ENCODE measurements at places on chromosomes 13 and 19.

GRCh38 chr13:66508153-66508909, 721.8 kb downstream of the PCDH9 start:
- no peak for DNase-seq

DNA sequence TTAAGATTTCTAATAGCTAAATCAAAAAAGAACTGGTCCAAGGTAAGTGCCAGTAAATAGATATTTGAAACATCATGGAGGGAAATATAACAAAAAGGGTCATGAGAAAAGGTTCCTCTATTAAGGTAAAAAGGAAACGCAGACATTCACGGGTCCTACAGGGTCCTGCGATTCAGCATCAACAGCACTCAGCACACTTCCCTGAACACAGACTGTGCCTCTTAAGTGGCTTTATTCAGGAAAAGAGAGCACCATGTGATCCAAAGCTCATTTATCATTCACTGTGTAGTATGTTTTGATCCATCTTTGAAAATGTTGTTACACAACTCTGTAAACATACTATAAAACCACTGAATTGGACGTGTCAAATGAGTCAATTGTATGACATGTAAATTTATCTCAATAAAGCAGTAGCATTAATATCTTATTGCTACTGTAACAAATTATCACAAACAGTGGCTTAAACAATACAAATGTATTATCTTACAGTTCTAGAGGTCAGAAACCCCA, 33.7 kb downstream of the CRYL1 start:
- DNase-seq, result no peak

DNA sequence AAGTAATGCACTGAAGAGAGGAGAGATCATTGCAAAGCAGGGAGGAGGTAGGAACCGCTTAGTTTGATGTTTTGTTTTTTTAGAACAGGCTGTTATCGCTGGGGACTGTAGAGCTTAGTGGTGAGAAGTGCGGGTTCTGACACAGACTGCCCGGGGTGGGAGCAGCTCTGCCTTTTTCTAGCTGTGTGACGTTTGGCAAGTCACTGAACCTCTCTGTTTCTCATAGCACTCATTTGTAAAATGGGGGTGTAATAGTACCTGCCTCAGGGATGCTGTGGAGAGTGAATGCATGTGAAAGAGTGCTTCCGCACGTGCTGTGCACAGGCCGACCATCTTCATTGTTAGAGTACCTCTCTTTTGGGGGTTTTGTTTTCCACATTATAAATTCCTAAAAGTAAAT, 19.3 kb downstream of the PRAM1 start:
- DNase-seq, result no peak

- no peak for DNase-seq
Measured at GRCh38 chr13:113084943-113085540, 20.5 kb upstream of the F7 start.

GRCh38 chr13:31094331-31095015, 67.2 kb downstream of the HSPH1 start:
- no peak for DNase-seq

DNA sequence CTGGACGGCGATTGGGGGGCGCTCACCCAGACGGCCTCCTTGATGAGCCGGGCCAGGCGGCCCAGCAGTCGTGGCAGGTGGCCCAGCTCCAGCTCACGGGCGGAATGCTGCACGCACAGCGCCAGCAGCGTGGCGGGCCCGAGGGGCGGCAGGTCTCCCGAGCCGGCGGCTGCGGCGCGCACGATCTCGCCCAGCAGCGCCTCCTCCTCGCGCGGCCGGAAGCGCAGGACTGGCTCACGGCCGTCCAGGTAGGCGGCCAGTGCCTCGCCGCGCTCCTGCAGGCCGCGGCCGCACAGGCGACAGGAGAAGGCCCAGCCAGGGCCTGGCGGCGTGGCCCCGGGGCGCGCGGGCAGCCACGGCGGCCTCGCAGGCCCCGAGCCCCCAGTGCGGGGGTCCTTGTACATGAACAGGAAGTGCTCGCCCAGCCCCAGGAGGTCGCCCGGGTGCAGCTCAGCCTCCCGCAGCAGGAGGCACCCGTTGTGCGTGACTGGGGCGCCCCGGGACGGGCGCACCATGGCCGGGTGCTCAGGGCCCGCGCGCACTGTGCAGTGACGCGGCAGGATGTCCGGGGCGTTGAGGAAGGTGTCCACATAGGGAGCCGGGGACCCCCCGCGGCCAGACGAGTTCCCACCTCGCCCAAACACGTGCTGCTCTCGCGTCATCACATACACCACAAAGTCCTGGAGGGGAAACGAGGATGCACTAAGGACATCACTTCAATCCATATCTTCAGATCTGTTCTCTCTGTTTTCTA, 9.6 kb upstream of the MAMSTR start:
- no peak for DNase-seq

DNA sequence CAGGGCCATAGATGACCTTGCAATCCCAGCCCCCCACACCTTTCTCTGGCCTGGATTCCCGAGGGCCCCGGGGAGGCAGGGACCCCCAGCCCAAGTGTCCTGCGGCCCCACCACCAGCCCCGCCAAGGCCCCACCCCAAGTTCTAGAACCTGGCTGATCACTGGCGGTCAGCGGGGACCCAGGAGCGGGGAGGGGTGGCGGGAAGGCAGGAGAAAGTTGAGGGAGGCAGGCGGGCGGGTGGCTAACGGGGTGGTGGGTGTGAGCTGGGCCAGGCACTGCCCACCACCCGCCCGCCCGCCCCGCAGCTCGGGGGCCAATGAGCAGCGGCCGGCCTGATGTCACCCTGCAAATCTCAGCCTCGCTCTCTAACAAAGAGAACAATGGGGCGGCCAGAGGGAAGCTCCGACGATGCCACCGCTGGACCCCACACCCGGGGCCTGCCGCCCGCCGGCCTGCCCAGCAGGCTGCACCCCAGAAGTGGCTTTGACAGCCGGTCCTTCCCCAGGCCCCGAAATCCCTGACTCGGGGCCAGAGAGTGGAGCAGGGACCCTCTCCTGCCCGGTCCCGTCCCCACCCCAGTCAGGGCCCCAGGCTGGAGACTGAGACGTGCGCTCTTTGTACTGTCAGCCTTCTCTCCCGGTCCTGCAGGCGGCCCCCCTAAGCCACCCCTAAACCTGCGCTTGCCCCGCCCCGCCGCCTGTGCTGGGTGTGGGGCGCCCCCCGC, 1.6 kb downstream of the MEX3D start:
- DNase-seq, result no peak

GRCh38 chr19:53182202-53182601, 11.0 kb downstream of the ZNF665 start:
- DNase-seq, result no peak

GRCh38 chr19:6935069-6935468, 47.7 kb downstream of the ADGRE1 start:
- DNase-seq, result no peak

DNA sequence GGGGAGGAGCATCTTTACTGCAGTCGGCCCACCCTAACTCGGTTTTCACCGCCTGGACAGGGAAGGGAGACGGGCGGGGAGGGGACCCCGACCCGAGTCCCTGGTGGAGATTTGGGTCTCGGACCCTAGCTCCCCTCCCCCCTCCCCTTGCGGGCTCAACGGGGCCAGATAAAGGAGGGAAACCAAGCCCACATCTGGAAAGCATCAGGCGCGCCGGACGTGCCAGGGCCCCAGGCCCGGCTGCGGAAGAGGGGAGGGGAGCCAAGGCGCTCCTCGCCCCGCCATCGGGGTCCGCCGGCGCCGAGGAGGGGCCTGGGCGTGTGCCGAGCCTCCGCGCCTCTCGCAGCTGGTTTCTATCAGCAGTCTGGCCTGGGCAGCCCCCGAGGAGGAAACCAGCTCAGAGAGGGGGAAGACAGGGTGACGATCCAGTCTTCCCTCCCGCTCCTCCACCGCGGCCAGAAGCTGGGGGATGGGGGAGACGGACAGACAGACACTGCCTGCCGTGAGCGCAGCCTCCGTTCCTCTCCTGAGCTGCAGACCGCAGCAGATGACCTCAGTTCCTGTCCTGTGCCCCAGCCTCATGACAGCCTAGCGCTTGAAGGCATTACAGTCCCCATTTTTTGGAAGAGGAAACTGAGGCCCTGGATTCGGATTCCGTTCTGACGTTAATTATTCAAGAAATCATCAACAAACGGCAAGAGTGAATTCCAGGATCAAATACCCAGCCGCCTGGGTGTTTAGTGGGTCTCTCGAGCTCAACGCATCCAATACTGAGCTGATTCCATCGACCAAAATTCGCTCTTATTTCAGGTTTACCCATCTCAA, 3.6 kb upstream of the GNG8 start:
- peak; percentile 64 for DNase-seq

GRCh38 chr19:33795370-33796163, 1.1 kb upstream of the KCTD15 start:
- peak; percentile 71 for DNase-seq

DNA sequence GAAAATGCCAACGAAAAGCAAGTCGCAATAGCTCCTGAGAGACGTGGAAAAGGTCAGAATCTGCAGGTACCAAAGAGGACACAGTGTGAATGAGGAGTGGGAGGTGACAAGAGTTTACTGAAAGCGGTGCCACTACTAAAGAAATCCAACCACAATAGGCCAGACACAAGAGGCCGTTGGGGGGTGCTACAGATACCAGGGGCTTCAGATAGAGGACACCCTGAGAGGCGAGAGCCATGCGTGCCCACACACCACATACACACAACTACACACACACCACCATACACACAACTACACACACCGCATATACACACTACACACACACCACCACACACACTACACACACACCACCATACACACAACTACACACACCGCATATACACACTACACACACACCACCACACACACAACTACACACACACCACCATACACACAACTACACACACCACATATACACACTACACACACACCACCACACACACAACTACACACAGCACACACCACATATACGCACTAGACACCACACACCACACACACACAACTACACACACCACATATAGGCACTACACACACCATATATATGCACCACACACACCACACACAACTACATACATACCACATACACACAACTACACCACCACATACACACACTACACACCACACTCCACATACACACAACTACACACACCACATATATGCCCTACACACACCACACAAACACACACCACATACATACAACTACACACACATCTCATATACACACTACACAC, 28.5 kb downstream of the CRYL1 start:
- DNase-seq, result no peak

GRCh38 chr13:79442221-79442620, 36.2 kb upstream of the RBM26 start:
- no peak for DNase-seq

- DNase-seq, result no peak
Measured at GRCh38 chr19:34275705-34276104, 21.4 kb downstream of the GARRE1 start.

DNA sequence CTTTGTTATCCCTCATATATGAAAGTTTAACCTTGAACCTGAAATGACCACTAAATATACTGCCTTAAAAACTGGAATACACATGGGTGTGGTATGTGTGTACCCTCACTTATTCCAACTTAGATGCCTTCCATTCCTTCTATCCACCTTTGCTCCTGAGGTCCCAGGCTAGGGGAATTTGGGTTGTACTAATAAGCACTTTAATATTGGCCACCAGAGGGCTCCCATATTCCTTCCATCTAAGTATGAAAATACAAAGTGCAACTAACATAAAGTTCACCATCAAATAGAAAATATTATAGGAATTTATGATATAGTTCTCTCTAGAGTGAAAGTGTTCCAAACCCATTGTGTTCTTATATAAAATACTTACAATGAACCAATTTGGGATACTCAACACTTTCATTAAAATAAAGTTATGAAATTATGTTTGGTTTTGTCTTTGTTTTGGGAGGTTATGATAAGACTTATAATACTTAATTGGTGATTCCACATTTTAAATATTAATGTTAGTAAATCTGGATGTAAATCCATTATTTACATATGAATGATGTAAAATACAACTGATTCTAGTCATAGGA, 62.3 kb downstream of the ITGBL1 start:
- DNase-seq, result no peak

DNA sequence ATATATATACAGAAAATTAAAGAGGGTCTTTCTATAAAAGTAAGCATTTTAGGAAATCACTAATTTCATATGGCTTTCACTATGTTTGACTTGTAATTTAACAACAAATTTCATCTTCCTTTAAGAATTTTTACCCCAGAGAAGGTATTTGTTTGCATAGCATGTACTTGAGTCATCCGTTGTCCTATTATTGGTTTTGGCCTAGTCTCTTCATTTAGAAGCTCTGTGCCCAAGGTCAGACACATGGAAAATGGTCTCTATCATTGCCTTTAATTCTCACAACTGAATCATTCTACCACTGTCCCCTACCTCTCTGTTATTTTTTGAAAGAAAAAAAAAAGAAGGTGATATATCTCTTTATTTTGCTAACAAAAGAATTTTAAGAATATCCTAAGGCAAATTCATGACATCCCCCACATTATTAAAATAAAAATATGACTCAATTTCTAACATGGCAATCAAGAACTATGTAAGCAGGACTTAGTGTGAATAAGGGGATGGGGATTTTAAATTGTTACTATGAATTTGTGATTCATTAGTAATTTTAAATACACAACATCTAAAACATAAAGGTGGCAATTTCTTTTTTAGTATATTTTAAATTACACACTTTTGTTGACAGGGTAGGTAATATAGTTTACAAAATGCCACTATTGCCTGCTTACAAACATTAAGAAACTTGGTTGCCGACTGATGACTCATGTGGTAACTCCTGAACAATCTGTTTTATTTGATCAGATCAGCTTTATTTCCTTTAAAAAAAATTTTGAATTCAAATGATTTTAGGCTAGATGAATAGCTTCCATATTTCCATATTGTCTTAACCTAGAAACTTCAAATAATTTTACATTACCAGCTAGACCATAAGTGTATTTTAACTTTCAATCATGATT, 13.9 kb downstream of the SLITRK5 start:
- no peak for DNase-seq

- DNase-seq, result no peak
Measured at GRCh38 chr13:33057019-33057780, 41.0 kb downstream of the KL start.

- no peak for DNase-seq
Measured at GRCh38 chr13:45385907-45386553, 32.1 kb downstream of the SLC25A30 start.

DNA sequence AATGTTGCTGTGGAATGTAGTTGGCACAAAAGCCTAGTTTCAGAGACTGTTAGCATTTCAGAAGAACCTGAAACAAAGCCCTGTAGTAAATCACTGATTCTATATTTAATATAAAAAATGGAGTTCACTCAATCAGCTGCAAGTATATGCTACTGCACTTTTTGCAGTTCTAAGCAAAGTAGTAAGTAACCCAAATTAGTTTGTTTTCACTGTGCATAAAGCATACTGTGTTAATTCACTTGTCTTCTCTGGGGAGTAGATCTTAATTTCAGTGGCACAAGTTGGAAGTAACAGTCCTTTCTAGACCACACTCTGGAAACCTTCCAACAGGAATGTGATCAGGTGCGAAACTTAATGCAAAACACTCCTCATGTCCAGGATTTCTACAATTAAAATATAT, 139.3 kb downstream of the DACH1 start:
- DNase-seq, result no peak

DNA sequence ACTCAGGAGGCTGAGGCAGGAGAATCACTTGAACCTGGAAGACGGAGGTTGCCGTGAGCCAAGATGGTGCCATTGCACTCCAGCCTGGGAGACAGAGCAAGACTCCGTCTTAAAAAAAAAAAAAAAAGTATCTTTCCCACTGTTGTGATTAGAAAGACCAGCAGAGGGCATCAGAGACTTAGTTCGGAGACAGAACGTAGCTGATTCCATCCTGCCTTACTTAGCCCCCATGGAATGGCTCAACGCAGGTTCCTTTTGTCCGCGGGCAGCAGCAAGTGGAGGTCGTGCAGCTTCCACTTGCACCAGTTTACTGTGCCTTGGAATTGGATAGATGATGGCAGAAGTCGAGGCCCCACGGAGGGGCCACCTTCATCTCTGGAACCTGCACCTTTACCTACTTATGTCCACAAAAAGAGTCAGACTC, 8.1 kb downstream of the TIMM29 start:
- no peak for DNase-seq
